T-helper 17 cell (primary cell): ENCODE measurements at places on chromosomes 4 and X. TPM values are rescaled to one million over a fixed set of nuclear protein-coding genes. Genes with fewer than 3 reads are reported as not detected.

- H3K36me3 ChIP-seq = no peaks in the 10 kb centered on the region
- peaks cover 6% of the 10 kb centered on the region for H3K27me3 ChIP-seq
- H3K27ac ChIP-seq = no peak overlapping the region
- no peak for DNase-seq
- H3K4me1 ChIP-seq = no peaks in the 10 kb centered on the region
Measured at GRCh38 chr4:155529272-155529671, 137.4 kb upstream of the GUCY1A1 start.

The RAB33A gene
- total RNA-seq = 5.0 TPM

GRCh38 chr4:24912252-24913118 lies at the start of gene CCDC149:
TSS of gene CCDC149 (minus strand) at chr4:24913042. CDS start at chr4:24912864, 178 bp downstream.
- DNase-seq = no peak
- no peaks in the 10 kb centered on the region for H3K4me1 ChIP-seq
- no peak within 1 kb of the TSS for H3K27ac ChIP-seq
- H3K4me3 ChIP-seq = no peak within 1 kb of the TSS
- H3K27me3 ChIP-seq = peaks cover 40% of the 10 kb centered on the region

GRCh38 chrX:3195845-3196244 lies 150.6 kb downstream of the MXRA5 start:
- no peak overlapping the region for H3K4me3 ChIP-seq
- H3K36me3 ChIP-seq = no peaks in the 10 kb centered on the region
- DNase-seq = no peak
- H3K27ac ChIP-seq = no peak overlapping the region

The TCEAL9 gene
- total RNA-seq = 0.55 TPM

GRCh38 chr4:6771229-6771671 lies 11.3 kb upstream of the KIAA0232 start:
- DNase-seq = no peak
- no peak overlapping the region for H3K4me3 ChIP-seq
- H3K27ac ChIP-seq = no peak overlapping the region
- H3K27me3 ChIP-seq = peaks cover 13% of the 10 kb centered on the region

- no peaks in the 10 kb centered on the region for H3K27me3 ChIP-seq
- no peaks in the 10 kb centered on the region for H3K4me1 ChIP-seq
- no peak for DNase-seq
Measured at GRCh38 chr4:187606581-187606980, 389.0 kb upstream of the ZFP42 start.

DNA sequence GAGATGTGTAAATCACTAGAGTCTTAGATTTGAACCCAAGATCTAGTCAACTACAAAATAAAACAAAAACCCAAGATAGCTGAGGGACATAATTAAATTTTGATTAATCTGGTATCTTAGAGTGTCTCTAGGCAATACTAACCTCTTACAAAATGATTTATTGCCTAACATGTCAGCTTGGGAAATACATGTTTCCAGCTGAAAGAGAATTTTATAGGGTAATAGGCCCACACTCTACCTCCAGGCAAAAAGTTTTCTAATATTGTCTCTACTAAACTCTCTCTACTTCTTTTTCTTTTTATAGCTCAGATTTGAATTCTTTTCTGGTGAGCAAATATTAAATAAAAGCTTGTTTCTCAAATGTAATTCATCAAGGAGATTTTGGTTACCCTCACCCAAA lies 263.2 kb downstream of the IL15 start:
- DNase-seq = no peak
- H3K36me3 ChIP-seq = no peaks in the 10 kb centered on the region
